Stimulated activated CD8-positive, alpha-beta memory T cell treated with anti-CD3 and anti-CD28 coated beads, Interleukin-7, amount 100 ng/mL, for 4 hours (primary cell): ENCODE measurements at places on chromosomes 3 and 15.

GRCh38 chr3:153284282-153284938 lies 122.4 kb downstream of the RAP2B start:
- DNase-seq = no peak

DNA sequence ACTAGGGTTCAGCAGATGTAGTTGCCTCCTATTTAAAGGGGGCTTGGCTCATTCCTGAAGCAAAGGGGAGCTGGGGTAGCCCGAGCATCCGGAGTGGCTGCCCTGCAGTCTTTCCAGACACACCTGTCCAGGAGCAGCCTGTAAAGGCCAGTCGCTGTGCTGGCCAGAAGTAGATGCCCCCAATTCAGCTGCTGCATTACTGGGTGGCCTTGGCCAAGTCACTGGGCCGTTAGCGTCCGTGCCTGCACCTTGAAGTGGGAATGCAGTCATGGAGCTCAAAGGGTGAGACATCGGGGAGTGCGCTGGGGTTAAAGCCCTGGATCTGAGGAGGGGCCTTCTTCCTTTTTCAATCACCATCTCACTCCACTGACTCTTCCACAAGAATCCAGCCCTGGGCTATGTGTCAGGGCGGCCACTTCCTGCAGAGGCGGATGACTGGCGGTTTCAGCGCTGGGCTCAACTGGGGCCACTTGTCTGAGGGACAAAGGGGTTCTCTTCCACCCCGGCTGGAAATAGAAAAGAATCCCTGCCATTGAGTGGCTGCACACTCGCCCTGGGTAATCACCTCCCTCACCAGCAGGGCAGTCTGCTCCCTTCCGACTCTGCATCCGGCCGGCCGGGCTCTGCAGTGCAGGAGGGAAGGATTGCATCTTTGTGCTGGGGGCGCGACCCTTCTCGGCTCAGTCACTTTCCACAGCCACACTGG lies 11.8 kb downstream of the ALDH1A3 start:
- no peak for DNase-seq

- no peak for DNase-seq
These were observed 438.2 kb upstream of the ARRDC4 start for GRCh38 chr15:97522347-97522746.

GRCh38 chr3:59632760-59633573 lies 583.1 kb upstream of the CFAP20DC start:
- DNase-seq = no peak

- no peak for DNase-seq
These were observed 1669.6 kb downstream of the OTOL1 start for GRCh38 chr3:163166197-163166596.

GRCh38 chr15:71362987-71363968 lies 248.0 kb downstream of the THSD4 start:
- DNase-seq = no peak

GRCh38 chr15:49645941-49646340 lies 25.1 kb downstream of the DTWD1 start:
- no peak for DNase-seq

DNA sequence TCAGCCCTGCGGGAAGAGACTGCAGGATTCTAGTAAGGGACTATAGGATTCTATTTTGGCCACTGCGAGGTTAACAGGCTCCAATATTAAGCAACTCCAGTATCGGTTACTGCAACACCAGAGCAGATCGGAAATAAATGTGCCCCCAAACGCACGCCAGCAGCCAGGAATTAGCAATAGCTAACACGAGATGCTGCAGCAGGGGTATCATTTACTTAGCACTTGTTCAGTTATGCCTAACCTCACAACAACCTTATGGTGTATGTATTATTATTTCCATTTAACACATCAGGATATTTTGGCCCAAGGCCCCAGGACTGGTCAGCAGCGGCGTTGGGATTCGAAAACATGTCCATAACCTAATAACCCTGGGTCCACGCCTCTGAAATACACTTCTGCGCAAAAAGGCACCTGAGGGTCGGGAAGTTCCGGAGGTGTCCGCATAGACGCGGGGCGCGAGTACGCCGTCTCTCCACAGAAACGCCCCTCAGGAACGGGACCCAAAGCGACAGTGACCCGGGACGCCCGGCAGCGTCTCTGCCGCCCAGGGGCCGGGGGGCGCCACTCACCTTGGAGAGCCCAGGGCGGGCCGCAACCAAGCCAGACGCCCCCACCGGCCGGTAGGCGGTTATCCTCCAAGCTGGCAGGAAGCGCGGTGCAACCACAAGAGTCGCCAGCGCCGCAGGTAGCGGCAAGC lies 681 bp downstream of the PIK3CB start:
- DNase-seq = peak; percentile 55

DNA sequence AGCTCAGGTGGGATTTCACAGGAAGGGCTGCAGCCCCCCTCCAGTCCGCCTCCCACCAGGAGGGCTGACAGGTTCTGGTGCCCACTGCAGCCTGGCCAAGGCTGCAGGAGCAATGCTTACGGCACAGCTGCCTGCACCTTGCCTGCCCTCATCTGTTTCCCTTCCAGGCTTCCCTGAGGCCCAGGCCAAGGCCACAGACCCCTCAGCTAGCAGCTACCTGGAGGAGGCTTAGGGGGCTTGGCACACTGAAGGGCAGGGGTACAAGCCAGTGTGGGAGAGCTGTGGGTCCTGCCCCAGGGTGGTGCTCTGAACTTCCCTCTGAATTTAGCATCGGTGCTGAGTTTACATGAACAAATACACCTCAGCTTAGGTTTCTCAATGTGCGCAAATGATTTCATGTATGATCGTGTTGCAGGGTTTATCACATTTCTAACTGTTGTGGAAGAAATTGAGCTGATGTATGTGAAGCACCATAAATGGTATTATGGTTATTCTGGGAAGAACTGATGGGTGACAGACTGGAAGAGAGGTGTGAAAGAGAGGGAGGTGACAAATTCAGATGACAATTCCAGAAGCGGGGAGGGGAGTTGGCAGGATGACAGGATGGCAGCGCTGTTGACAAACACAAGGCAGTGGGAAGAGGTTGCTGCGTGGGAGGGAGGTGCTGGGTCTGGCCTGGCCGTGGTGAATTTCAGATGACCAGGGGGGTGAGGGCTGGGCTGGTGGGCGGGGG lies 6.1 kb downstream of the RHCG start:
- DNase-seq = no peak

DNA sequence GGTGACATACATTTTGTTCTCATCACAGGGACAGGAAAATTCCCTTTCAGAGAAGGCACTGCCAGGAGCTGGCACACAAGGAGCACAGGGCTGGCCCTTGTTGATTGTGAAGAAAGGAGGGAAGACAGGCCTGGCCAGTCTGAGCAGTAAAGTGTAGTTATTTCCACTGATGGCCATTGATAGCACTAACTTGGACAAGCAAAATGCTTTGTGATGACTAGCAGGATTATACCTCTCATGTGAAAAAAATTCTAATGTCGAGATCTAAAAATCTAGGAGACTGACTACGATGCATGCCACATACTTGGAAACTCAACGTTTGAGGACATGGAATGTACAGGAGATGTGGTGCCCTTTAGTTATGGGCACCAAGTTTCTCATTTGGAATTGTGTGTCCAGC lies 54.3 kb upstream of the ST8SIA2 start:
- DNase-seq = no peak

- no peak for DNase-seq
These were observed 12.6 kb downstream of the KAT2B start for GRCh38 chr3:20052851-20053250.

DNA sequence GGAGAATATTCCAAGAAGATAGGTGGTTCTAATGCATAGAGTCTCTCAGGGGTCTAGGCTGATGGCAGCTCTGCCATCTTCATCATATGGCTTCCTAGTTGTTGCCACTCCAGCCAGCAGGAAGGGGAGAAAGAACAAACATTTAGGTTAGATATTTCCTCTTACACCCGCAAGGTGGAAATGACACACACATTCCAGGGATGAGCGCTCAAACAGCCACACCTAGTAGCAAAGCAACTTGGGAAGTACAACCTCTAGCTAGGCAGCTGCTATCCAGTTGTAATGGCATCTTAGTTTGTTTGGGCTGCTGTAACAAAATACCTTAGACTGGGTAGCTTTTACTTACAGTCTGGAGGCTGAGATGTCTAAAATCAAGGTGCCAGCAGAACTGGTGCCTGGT lies 51.9 kb upstream of the ADAMTSL3 start:
- DNase-seq = no peak

DNA sequence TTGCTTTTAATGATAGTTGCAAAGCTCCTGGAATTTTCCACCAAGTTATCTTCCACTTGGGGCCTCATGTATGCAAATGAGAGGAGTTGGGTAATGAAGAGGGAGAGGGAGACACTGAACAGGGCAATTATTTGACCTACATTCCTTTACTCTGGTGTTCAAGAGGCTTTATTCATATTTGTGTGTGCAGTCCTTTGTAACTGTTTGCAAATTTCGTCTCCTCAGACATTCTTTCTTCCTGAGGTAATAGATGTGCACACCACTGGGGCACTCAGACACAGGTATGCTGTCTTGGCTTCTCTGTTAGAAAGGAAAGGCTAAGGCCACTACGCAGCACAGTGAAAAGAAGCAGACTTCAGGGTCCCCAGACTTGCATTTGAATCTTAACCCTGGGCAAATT lies 189.7 kb upstream of the IL12A start:
- no peak for DNase-seq

DNA sequence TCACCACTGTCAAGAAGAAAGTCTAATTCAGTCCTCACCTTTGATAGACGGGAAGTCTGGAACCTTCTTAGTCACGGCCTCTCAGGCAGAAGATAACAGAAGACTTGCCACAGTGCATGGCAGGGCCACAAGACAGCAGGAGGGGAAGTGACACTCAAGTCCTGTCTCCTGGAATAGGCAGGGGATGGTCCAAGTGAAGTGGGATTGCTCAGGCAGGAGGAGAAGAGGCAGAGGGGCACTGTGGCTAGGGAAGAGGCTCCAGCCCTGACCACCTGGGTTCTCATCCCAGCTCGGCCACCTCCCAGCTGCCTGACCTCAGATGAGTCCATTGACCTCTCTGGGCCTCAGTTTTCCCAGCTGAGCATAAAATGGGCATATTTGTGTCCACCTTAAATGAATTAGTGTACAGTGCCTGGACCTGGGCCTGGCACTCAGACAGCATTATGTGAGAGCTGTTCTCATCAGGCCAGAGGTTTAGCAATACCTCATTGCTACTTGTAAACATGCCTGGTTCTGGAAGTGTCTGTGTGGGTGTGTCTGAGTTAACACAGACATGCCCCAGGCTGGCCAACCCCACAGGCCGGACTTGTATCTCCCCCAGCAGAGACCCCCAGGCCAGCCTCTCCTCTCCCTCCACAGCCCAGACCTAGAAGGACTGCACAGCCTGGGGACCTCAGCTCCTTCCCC lies 11.5 kb upstream of the PCSK6 start:
- no peak for DNase-seq

DNA sequence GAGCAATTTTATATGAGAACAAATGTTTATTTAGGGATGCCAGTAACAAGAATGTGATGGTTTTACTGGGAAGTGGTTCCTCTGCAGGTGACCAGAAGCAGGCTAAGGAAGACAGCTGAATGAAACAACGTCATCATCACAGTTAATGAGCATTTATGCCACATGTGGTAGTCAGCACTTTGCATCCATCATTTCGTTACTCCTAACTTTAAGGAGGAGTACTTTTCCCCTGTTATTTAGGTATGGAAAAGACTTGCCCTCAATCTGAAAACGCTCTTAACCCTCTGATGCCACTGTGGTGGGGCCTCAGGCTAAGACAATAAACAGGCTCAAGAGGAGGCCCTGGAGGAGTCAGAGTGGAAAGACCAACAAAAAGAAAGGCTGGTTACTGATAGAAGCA lies 31.2 kb downstream of the INTS14 start:
- DNase-seq = no peak

- no peak for DNase-seq
These were observed 24.4 kb upstream of the RAP2B start for GRCh38 chr3:153137626-153138025.

DNA sequence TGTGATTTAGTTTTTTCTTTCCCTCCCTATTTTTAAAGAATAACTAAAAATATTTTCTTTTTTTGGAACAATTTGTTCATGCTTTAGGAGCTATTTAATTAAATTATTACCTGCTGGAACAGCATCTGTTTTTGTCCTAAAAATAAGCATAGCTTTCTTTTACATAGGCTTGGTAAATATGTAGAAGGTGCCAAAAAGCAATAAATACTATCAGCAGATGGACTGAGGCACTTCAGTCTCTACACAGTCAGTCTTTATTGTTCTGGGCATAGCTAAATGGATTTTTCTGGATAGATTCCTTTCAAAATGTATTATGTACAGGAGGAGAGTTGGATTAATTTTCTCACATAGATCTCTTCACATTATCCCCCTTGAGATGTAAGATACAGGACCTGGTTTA lies 223.5 kb downstream of the NAALADL2 start:
- no peak for DNase-seq

DNA sequence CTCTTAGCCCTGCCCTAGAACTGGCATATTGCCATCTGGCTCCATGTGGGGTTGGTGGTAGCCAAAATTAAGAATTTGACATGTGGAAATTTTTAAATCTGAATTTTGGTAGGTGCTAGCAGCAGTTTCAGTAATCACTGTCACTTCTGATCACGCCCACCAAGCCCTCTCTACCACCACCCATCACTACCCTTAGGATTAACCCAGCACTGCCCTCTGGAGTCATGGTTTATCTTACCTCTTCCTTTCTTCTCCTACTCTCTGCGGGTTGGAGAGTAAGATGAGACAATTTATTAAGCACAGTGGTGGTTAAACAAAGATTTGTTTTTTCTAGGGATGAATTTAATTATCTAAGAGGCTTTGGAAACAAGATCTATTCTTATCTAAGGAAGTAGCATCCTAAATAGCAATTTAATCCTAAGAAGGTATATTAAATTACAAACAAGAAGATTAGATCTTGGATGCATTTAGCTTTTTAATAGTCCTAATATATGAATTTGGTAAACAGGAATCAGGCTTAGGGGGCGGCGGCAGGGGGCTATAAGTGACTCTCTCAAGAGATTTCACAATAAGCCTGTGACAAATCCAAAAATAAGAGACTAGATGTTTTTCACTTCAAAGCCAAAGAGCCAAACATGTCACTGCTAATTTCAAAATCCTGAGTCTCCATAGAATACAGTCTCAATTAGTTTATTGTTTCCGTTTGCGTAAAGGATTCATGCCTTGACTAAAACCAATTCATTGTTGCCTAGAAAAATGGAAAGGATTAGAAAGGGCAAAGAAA lies 498.4 kb upstream of the UBE2E2 start:
- DNase-seq = no peak

DNA sequence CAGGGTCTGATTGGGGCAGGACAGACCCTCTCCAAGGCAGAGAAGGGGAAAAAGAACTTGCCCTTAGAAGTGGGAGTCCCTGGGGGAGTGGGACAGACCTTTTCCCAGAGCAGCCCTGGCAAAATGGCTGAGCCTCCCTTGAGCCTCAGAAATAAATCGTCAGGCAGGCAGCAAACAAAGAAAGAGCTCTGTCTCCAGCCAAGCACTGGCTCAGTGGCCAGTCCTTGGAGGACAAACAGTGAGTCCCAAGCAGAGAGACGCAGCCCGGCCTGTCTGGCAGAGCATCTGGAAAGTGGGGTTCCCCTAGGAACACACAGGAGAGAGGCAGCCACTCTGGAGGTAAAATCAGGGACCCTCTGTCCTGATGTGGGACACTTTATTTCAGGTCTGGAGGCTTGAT lies 1.8 kb downstream of the SLC6A1 start:
- DNase-seq = no peak

- DNase-seq = no peak
These were observed 317.6 kb upstream of the UMPS start for GRCh38 chr3:124412644-124413043.
